SK-N-SH (cell line): ENCODE measurements at places on chromosomes 13 and 19.

GRCh38 chr13:110636701-110637201 is 21.4 kb downstream of the NAXD start:
- no peak for DNase-seq

DNA sequence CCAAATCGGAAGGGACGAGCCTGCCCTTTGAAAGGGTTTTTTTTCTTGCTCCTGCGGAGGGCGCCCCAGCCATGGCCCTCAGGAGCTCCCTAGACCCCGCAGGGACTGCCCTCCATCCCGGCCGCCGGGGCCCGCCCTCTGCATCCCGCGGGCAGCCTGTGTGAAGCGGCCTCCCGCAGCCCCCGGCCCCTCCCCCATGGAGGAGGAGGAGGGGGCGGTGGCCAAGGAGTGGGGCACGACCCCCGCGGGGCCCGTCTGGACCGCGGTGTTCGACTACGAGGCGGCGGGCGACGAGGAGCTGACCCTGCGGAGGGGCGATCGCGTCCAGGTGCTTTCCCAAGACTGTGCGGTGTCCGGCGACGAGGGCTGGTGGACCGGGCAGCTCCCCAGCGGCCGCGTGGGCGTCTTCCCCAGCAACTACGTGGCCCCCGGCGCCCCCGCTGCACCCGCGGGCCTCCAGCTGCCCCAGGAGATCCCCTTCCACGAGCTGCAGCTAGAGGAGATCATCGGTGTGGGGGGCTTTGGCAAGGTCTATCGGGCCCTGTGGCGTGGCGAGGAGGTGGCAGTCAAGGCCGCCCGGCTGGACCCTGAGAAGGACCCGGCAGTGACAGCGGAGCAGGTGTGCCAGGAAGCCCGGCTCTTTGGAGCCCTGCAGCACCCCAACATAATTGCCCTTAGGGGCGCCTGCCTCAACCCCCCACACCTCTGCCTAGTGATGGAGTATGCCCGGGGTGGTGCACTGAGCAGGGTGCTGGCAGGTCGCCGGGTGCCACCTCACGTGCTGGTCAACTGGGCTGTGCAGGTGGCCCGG is 815 bp downstream of the MAP3K10 start:
- peak; percentile 88 for DNase-seq

DNA sequence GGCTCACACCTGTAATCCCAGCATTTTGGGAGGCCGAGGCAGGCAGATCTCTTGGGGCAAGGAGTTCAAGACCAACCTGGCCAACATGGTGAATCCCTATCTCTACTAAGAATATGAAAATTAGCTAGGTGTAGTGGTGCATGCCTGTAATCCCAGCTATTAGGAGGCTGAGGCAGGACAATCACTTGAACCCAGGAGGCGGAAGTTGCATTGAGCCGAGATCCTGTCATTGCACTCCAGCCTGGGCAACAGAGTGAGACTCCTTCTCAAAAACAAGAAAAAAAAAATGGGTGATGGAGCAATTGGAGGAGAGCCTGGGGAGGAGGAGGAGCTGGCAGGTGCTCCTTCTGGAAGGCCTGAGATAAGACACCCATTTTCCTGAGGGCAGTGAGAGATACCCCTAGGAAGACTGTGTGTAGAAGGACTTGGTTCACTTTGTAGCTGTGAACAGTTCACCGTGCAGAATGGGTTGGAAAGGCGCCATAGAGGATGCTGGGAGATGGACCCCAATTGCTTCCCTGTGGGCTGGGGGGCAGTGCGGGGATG is 8.7 kb upstream of the CARM1 start:
- no peak for DNase-seq

DNA sequence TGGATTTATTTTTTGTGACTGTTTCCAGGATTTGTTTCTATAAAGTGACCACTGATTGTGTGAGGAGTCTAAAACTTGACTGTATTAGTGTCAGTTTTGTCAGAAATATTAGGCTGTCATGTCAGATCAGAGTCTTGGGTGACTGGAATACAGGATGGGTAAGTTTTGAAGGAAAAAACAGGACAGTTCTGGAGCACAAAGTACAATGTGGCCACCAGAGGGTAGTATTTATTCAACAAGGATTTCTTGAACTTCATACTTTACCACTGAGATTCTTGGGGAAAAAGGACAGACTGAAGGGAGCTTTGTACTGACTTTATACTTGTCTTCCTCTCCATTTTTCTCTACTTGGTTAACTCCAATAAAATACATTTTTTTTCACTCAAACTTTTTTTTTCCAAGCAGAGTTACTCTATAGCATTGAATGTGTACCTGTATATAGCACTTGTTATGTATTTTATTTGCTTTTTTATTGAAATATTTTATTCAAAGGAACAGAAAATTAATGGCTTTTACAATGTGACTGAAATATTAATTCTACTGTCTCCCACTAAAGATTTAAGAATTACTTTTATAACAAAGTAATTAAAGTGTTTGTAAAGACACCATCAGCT is 51.1 kb downstream of the LMO7 start:
- DNase-seq = peak; percentile 10

- no peak for DNase-seq
Observed at GRCh38 chr19:17333611-17334413, 843 bp downstream of the ANO8 start.

DNA sequence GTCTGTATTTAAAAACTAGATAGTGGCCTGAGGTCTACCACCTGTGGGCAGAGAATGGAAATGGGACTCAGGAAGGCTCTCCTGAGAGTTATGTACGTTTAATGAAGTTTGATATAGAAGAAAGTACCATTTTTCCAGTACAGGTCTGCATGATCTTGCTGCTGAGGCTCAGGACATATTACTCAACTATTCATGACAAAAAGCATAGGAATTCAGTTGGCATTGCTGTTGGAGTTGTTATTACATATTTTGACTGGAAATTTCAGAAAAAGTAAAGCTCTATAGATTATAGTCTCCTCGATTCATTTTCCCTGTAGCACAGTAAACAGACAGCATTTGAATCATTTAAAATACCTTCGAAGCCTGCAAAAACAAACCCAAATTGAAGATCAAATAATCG is 469.8 kb downstream of the DCT start:
- no peak for DNase-seq

- no peak for DNase-seq
Observed at GRCh38 chr13:100630555-100630954, 42.0 kb upstream of the GGACT start.

DNA sequence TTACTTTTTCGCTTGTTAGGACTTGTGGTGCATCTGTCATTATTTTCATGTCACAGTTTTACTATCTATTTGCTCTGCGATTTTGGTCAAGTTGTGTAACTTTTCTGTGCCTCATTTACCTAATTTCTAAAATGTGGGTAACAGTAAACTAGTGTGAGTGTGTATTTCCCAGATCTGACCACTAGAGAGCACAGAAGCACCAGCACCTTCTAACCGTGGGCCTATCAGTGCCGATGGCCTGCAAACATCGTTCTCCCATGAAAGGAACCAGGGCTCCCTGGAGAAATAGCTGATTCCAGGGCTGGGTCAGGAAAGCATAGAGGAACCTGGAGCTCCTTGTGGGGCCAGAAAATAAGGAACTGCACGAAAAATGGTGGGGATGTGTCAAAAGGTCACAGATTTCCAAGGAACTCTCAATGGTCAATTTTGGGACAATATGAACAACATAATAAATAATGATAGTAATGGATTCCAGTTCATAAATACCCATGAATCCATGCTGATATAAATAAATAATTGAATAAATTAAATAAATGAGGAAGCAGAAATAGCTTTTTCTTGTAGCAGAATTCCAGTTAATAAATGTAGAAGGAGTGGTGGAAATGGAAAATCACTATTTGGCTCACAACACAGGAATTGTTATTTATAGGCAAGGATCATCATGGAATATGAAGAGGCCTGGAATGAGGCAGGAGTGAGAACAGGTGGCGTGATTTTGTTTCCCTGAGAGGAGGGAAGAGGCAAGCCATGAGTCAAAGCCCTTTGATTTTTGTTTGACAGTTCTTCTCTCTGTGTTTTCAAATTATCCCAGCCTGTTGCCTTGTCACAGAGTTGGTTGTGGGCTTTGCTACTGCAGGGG is 31.1 kb downstream of the CEACAM8 start:
- DNase-seq = peak; percentile 63
